NCI-H345 (cell line): ENCODE measurements at places on chromosomes 16 and 17.

DNA sequence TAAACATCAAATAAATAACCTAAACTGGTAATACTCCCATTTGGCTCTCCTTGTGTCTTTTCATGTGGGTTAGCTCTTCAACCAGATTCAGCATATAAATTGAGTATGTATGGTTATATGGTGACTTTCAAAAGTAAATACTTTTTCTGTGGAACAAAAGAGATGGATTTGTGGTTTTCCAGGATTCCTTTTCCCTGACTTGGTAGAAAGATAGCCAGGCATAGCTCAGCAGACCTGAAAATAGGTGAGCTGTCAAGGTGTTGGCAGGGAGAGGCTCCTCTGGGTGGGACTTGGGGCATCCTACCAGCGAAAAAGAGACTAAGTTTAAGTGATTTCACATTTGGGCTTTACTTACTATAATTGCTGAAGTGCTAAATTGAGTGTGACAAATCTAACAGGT is 80.3 kb downstream of the FTO start:
- no peak for DNase-seq

DNA sequence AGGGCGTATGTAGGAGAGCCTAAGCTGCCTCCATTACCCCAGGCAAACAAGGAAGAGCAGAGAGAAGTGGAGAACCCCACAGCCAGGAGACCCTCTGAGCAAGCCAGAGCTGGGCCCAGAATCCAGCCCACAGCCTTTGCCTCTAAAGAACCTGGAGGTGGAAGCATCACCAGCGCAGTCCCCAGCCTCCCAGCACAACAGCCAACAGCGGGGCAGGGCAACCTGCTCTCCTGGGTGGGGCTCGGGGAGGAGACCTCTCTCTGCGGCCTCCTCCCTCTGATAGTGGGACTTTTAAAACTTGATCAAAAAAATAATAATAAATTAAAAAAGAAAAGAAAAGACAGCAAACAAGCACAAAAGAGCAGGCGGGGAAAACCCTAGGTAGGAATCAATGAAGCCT is 45.9 kb downstream of the AXIN2 start:
- no peak for DNase-seq

DNA sequence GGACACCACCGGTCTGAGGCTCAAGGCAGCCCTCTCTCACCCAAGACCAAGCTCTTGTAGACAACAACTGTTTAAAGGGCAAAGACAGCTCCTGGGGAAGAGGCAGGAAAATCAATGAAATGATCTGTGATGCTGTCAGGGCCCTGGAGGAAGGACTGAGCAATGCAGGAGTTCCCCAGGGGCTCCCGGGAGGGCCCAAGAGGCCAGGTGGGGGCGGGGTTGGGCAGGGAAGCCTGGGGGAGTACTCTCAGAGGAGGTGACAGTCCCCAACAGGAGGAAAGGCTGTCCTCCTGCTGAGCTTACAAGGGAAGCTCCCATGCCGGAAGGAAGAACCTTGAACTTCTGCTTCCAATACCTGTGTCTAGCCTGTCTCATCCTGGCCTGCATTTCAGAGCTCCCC is 8.3 kb upstream of the NOS2 start:
- no peak for DNase-seq

DNA sequence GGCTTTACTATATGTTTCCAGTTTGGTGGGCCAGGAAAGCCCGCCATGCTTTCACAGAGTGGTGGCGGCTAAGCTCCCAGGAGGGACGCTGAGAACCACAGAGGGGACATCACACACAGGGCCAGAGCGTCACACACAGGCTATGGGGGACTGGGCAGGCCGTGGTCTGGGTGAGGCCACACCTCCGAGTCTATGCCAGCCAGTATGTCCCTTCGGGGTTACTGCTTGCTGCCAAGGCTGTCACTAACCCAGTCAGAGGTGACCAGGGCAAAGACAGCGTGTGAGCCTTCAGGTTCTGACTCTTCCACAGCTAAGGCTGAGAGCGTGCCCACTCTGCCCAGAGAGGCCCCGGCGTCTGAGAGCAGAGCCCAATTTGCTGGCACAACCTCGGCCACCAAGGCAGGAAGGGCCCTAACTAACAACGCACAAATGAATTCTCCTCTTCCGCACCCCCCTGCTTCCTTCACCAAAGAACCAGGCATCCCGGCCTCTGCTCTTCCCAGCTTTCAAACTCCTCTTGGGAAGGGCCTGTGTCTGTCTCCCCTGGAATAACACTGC is 2.9 kb downstream of the PLD6 start:
- DNase-seq, result no peak

- no peak for DNase-seq
Measured at GRCh38 chr17:29714146-29714545, 91.4 kb upstream of the CORO6 start.

DNA sequence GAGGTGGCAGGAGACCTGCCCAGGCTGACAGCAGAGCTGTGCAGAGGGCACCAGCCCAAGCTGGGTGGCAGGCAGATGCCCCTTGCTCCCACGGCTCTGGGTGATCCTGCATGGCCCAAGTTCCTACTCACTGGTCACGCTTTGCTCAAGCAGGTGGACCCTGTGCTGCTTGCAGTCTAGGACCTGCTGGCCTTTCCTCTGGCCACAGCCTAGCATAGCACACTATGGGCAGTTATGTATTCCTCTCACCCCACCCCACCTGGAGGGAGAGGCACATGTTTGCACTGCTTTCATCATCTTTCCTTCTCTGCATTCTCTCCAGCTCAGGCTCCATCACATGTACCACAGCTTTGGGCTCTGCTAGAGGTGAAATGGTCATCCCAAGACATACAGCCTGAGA is 19.6 kb upstream of the SREBF1 start:
- no peak for DNase-seq

GRCh38 chr16:19735074-19735867 is 17.2 kb downstream of the IQCK start:
- no peak for DNase-seq

GRCh38 chr17:65888649-65889048 is 303.3 kb downstream of the CEP112 start:
- no peak for DNase-seq

DNA sequence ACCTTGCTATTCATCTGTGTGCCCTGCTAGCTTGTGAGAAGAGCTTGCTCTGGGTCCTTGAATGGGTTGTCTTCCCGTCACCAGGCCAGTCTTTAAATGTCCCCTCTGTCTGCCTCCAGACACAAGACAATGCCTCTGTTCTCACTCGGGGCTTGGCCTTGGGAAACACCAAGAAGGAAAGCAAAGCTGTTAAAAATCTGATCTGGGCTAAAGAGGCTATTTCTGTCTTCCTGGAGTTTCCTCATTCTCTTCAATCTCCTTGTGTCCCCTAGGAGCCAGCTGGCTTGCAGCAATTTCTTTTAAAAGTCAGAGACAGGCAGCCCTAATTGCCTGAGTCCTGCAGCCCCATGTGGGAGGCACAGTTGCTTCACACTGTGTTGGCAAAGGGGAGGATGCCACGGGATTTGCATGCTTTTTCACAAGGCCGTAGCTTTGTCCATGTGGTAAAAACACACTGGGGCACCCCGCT is 2.5 kb downstream of the DNAI2 start:
- DNase-seq, result no peak

DNA sequence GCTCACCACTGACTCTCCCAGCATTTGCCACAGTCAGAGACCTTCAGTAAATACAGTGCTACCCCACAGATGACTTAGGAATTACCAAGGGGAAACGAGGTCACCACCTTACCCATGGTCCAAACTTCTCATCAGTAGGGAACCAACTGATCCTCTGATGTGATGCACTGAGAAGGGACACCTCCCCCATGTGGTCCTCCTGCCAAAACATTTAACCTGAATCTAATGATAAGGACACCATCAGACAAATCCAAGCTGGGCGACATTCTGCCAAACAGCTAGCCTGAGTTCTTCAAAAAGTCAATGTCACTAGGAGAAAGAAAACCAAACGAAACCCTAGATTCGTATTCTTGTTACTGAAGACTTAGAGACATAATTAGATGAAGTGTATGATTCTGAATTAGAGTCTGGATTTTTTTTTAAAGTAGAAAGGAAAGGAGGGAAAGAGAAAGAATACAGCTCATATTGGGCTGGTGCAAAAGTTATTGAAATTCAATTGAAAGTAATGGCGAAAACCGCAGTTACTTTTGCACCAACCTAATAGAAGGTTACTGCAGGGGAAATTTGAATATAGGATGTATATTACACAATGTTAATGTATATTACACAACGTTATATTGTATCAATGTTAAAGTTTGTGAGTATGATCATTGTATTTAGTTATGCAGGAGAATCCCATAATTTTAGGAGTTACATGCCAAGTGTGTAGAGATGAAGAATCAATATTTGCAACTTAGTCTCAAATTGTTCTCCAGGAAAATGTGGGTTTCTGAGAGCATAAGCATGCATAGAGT is 2.3 kb upstream of the CSNK2A2 start:
- no peak for DNase-seq

GRCh38 chr17:42126836-42127235 is 4.2 kb downstream of the HSPB9 start:
- DNase-seq, result no peak

DNA sequence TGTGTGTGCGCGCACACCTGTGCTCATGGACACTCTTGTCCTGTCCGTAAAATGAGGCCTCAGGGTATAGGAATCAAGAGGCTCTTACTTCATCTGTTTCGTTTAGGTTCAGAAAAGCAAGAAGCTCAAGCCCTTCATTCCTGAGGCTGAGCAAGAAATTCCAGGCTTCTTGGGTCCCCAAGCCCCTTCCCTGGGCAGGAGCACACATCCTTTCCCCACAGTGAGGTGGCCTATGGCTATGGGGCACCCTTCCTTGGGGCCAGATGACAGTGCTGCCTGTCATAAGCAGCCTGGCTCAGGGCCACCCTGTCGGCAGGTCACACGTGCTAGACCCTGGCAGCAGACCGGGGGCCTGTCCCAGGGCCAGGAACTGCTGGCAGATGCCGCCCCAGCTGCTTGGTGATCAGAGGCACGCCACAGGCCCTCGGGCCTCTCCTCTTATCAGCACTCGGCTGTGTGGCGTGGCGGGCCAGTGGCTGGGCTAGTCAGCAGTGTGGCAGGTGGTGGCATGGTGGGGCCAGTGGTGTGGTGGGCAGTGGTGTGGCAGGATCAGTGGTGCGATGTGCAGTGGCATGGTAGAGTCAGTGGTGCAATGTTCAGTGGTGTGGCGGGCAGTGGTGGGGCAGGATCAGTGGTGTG is 50.2 kb downstream of the NKD1 start:
- DNase-seq, result no peak

- DNase-seq, result no peak
Measured at GRCh38 chr17:37888881-37889280, 35.3 kb upstream of the TBC1D3K start.

- peak; percentile 58 for DNase-seq
Measured at GRCh38 chr17:15999974-16000827, 577 bp downstream of the TTC19 start.

GRCh38 chr17:49278076-49278475 is 47.5 kb upstream of the PHOSPHO1 start:
- no peak for DNase-seq

DNA sequence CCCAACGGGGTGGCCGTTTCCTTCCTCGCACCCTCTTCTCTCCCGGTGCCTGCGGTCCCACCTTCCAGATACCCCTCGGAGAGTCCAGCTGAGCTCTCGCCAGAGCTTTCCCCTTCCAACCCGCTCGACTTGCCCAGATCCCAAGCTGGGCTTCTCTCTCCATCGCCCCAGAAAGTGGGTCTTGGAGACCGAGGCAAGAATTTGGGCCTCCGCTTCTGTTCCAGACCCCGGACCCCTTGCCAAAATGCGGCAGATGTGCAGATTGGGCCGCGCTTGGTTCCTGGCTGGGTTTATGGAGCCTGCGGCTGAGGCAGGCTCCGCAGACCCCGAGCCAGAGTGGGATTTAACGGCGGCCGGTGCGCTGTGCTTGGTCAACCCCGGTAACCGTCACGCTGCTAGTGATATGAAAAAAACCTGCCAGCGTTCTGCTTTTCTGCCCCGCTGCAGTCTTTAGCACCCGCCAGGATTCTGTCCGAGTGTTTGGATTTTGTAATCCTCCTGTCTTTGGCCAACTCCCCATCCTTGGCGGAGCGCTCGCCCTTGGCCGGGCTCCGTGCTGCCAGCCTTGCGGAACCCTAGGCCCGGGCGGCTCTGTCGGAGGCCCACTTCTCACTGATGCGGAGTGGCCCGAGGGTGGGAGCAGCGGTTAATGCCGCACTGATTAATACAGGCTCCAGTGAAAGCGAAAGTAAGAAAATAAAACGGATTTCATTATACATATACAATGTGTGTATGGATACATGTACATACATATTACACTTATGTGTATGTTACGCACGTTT is 754 bp upstream of the SLFN11 start:
- DNase-seq, result peak; percentile 26

DNA sequence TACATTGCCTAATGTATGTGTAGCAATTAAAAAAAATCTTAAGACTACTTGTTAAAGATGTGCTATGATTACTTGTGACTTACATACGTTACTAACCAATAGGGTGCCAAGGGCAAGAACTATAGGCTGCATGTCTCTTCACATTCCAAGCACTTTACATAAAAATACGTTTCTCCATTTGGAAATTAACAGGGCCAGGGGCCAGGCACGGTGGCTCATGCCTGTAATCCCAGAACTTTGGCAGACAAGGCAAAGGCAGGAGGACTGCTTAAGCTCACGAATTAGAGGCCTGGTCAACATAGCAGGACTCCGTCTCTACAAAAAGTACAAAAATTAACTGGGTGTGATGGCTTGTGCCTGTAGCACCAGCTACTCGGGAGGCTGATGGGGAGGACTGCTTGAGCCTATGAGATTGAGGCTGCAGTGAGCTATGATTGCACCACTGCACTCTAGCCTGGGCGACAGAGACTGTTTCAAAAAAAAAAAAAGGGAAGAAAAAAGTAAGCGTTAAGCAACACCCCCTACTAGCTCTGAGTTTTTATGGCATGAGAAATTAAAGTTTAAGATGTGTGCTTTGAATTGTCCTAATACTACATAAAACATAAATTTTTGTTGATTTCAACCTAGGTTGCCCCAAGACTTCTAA is 12.3 kb downstream of the PSMD12 start:
- no peak for DNase-seq

- no peak for DNase-seq
Measured at GRCh38 chr17:76909971-76910760, 42.0 kb downstream of the MGAT5B start.

GRCh38 chr17:69231521-69231920 is 2.9 kb upstream of the ABCA10 start:
- no peak for DNase-seq

GRCh38 chr16:88719267-88719932 is 13.1 kb downstream of the CTU2 start:
- DNase-seq, result no peak

DNA sequence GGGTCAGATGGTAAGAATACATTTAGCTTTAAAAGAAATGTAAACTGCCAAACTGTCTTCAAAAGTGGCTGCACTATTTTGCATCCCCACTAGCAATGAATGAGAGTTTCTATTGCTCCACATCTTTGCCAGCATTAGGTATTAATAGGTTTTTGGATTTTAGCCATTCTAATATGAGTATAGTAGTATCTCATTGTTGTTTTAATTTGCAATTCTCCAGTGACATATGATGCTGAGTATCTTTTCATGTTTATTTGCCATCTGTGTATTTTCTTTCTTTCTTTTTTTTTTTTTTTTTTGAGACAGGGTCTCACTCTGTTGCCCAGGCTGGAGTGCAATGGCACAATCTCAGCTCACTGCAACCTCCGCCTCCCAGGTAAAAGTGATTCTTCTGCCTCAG is 24.3 kb upstream of the MARCHF10 start:
- DNase-seq, result no peak
